Subcutaneous adipose tissue (tissue), 4 donors: ENCODE measurements at places on chromosomes 16 and 17. TPM values are rescaled to one million over a fixed set of nuclear protein-coding genes. Genes with fewer than 3 reads are reported as not detected.

Gene TOP2A
- total RNA-seq, result 6.6 TPM

Gene KCNH6
- total RNA-seq, result not detected

Gene PABPN1L
- total RNA-seq, result not detected

Gene HNF1B
- total RNA-seq, result not detected

Gene PRCD
- 8.0 TPM for total RNA-seq
